NCI-H1417 treated with DMSO at 0.1 percent for 48 hours (cell line): ENCODE measurements at places on chromosomes 16 and 17.

DNA sequence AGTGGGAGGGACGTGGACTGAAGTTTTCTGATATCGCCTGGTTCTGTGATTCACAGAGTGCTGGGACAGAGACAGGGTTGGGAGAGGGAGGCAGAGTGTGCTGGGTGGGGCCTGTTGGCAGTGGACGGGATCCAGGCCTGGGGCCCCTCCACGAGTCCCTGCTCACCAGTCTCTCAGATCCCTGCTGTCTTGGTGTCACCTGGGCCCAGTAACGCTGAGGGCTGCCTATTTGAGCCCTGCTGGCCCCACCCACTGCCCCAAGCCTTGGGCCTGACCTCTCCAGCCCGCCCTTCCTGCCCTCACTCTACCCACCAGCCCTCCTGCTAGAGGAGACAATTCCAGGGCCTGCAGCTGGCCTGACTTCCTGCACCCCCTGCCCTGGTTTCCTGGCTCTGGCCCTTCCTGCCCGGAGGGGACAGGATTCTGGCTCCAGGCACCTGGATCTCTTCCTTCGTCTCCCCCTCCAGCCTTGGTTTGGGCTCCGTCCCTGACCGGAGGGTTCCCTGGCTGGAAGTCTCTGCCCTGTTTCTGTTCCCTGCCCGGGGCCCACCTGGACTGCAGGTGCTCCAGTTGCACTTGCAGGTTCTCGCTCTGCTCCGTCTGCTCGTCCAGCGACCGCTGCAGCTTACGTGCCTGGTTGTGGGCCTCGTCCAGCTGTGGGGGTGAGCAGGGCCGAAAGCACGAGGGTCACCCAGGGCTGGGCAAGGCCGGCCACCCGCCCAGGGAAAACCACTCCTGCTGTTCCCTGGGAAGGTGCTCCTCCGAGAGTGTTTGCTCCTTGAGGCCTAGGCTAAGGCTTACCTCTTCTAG, 21.4 kb downstream of the CCDC102A start:
- no peak for DNase-seq

GRCh38 chr17:81656835-81657234, 493 bp upstream of the PDE6G start:
- no peak for DNase-seq

DNA sequence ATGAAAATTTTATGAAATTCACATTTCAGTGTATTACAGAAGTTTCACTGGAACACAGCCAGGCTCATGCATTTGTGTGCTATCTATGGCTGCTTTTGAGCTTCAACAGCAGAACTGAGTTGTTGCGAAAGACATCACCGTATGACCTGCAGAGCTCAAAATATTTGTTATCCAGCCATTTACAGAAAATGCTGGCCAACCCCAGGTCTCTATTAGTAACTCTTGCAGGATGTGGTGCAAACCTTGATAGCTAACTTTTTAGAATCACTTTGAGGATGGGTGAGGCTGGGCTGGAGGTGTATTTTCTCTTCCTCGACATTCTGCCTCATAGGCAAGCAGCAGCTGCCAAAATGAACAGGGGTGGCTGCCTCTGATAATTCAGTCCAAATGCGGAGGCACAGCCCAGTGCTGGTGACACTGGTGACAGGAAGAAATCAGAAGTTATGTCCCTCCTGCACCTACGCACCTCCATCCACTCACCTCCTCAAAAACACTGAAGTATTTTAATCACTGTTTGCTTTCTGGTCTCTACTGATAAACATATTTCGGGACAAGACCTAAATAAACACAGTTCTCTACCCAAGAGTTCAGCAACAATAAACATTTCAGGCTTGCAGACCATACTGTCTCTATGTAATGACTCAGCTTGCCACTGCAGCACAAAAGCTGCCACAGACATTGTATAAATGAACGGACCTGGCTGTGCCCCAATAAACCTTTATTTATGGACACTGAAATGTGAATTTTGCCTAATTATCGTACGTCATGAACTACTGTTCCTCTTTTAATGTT, 28.5 kb downstream of the ARHGAP17 start:
- DNase-seq: no peak

GRCh38 chr17:557371-557770, 157.3 kb downstream of the VPS53 start:
- no peak for DNase-seq

GRCh38 chr17:50062293-50063243, 6.7 kb downstream of the ITGA3 start:
- no peak for DNase-seq

DNA sequence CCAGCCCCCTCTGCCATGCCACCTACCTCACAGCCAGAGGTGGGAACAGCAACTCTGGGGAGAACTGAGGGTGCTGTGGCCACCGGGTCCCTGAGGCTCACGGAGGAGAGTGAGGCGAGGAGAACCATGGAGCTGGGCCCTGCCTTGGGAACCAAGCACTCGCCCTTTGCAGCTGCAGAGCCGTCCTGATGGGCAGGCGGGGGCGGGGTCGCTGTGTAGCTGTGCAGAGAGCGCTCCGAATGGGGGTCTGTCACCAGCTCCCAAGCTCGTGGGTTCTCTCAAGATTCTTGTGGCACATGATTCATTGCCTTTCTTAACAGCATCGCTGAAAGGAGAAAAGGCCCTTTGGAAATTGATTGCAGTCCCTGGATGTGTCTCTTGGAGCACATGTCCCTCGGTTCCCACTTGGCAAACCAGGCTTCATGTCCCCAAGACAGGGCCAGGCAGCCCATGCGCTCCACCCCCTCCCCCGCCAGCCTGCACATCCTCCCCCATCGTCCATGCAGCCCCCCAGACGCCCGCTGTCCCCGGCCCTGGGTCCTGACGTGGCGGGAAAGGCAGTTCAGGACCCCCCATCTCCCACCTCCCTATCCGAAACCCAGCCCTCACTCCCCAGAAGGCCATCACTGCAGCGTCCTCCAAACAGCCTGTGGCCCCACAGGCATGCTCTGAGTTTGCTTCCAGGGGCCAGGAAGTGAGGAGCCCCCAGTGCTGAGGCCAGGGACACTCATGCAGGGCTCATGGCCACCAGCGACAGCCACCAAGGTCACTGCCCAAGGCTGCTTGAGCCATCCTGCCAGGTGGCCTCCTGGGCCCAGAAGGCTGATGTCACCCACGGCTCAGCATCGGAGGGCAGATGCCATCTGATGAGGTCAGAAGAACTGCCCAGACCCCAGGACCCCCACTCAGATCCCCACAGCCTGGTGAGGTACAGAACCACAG, 20.6 kb upstream of the CHMP6 start:
- DNase-seq: no peak

DNA sequence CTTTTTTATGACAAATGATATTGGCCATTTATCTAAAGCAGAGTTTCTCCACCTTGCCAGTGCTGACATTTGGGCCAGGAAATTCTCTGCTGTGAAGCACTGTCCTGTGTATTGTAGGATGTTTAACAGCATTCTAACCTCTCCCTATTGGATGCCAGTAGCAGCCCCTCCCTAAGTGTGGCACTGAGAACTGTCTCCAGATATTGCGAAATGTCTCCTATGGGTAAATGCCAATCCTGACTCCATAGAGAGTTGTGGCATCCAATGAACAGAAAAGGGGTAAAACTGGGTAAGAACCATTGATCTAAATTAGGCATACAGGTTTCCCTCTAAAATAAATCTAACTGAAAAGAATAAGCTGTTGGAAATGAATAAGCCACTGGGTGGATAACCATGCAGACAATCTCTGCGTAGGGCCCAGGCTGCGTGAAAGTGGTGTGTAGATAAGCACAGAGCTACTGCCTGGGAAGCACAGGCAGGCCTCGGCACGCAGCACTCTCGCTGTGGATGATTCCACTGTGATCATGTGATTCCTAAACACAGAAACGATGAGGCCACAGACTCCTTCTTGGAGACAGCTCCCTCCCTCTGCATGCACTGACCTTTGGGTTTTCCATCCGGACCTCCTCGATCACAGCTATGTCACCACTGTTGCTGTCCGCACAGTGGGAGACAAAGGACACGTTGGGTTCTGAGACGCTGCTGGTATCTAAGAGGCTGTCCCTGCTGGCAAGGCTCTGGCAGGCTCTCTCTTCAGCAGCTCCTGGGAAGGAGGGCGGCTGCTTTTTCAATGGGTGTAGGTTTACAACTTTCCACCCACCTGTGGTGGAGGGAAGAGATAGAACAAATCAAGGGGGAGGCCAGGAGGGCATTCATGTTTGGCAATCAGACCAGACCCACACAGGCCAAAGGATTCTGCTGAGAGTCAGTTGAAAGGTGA, 44.1 kb downstream of the GTF3C1 start:
- no peak for DNase-seq

DNA sequence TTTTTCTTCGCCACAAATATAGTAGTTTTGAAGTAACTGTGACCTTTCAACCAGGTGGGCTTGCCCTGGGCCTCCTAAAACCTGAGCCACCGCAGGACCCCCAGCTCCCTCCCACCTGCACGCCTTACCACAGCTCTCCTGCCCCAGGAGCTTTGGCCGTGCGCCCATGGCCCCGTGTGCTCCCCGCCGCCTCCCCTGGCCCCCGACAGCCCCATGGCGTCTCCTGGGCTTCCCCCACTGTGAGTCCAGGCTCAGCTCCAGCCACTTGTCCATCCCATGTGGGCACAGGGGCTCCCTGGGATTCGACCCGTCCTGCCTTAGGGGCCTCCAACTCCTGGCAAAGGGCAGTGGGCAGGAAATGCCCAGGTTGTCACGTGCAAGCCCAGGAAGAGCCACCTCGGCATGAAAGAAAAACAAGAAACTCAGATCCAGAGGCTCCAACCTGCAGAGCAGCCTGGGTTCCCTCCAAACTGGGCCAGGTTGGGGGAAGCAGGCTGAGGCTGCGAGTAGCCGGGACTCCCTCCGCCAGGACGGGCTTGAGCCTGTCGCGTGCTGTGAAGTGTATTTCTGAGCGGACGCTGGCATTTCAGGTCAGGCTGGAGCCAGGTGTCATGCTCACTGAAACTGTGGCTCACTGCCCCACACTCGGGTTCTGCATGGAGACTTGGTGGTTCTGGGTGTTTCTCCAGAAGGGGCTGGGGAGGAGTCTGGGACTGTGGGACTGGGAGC, 5.8 kb downstream of the LGALS3BP start:
- DNase-seq: no peak

GRCh38 chr17:76420356-76421043, 32.5 kb downstream of the UBE2O start:
- DNase-seq: no peak

GRCh38 chr17:75442168-75443103, 14.0 kb upstream of the TMEM94 start:
- DNase-seq: no peak

GRCh38 chr17:33657181-33657580, 364.1 kb upstream of the ASIC2 start:
- no peak for DNase-seq

DNA sequence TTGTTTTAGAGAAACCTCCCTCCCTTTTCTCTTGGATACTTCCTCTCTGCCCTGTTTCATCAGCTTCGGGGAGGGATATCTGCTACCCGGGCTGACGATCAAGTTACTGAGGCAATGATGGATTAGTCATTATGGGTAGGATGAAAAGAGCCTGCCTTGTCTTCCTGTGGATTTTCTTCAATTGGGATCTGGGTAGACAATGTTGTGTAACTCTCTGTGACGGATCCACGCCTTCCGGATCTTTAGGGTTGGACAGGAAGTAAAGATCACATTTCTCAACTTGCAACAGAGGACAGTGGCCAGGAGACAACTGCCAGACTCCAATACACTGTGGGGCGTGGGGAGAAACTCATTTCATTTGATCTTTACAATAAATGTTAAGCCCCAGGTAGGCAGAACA, 11.3 kb upstream of the CHST6 start:
- DNase-seq: no peak

- no peak for DNase-seq
Measured at GRCh38 chr17:58667934-58668597, 23.8 kb downstream of the TEX14 start.

- DNase-seq: peak; percentile 60
Measured at GRCh38 chr16:3152277-3152990, 17.6 kb downstream of the ZNF213 start.

DNA sequence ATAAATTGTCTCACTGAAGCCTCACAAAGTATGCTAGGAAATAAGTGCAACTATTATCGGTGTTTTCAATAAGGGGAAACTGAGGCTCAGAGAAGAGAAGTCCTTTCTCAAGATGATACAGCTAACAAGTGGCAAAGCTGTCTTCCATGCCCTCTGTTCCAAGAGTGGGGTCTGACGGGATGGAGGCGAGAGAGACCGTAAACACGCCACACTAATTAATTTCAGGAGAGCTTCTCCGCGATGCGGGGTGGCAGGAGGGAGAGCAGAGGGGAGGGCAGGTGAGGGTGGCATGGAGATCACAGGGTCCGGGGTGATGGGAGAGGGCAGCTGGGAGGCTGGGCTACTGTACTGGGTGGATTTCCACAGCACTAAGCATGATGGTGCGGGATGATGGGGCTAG, 80.3 kb downstream of the MYH11 start:
- no peak for DNase-seq

GRCh38 chr17:62085511-62086408, 20.7 kb upstream of the MED13 start:
- no peak for DNase-seq

GRCh38 chr17:68247445-68248198, at the start of gene AMZ2:
Gene AMZ2 (plus strand): TSS chr17:68248043. CDS start chr17:68250188, 2,145 bp downstream.
- peak; percentile 60 for DNase-seq

DNA sequence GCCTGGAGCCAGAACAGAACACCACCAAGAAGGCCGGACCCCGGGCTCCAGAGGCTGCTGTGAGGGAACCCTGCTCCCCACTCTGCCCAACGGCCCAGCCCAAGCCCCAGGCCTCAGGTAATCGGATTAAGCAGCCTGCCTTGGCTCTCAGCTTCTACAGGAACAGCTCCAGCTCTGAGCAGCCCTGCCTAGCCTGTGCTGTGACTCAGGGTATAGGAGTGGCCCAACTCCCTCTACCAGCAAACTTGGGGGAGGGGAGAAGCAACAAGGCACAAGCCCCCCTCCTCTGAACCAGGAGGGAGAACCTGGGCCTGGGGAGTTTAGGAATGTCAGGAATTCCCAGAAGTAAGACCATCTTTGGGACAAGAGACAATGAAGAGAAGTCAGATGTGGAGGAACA, 849 bp upstream of the SOX15 start:
- DNase-seq: no peak

GRCh38 chr17:82031885-82032627, 578 bp downstream of the RAC3 start:
- no peak for DNase-seq

DNA sequence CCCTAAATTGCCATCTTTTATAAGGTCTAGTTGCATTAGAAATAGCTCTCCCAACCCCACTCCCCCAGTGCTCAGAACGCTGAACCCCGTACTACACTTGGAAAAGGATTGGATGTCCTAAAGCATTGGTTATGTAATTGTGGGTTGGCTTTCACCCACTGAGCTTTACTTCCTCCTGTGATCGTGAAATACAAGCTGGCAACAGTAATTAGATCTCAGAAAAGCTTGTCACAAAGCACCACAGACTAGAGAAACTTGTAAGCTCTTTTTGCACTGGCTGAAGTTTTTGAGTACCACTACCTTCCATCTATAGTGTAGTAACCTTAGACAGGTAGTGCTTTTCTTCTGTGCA, 54.4 kb downstream of the SIAH1 start:
- DNase-seq: no peak

- DNase-seq: no peak
Measured at GRCh38 chr16:53281280-53281679, 153.0 kb upstream of the RBL2 start.
